Fibroblast of villous mesenchyme (primary cell): ENCODE measurements at places on chromosomes 1 and 21. TPM values are rescaled to one million over a fixed set of nuclear protein-coding genes. Genes with fewer than 3 reads are reported as not detected.

The SPRR5 gene
- total RNA-seq = not detected in 2 replicates

The ZZZ3 gene
- total RNA-seq = 63.8 and 94.6 TPM in 2 replicates

The PIGM gene
- 4.2 and 6.0 TPM in 2 replicates for total RNA-seq

The MXRA8 gene
- total RNA-seq = 249 and 351 TPM in 2 replicates

The OXCT2 gene
- total RNA-seq = 1.7 and 5.2 TPM in 2 replicates

The HNRNPCL1 gene
- total RNA-seq = not detected in 2 replicates

The DPH2 gene
- 18.6 and 22.5 TPM in 2 replicates for total RNA-seq

The FLAD1 gene
- 22.9 and 24.2 TPM in 2 replicates for total RNA-seq

GRCh38 chr1:33119532-33120217, 38.7 kb downstream of the AZIN2 start:
- no peak for DNase-seq

DNA sequence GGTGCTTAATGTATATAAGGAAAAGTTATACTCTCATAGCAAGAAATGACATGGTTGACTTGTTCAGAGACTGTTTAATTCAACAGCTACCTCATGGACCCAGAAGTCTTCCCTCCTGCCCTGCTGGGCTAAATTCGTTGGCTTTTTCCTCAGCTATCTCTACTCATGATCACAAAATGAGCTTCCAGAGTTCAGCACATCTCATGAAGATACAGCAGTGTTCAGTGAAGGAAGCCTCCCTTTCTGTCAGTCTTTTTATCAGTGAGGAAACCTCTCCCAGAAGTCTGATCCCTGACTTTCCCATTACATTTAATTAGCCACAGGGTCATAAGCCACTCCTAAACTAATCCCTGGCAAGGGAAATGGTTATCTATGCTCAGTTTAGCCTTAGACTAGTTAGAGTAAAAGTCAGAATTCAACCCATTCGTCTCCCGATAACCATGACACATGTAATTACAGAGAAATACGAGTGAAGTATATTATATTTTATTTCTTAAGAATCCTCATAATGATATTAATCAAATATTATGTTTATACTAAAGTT, 97.5 kb downstream of the DENND1B start:
- no peak for DNase-seq

DNA sequence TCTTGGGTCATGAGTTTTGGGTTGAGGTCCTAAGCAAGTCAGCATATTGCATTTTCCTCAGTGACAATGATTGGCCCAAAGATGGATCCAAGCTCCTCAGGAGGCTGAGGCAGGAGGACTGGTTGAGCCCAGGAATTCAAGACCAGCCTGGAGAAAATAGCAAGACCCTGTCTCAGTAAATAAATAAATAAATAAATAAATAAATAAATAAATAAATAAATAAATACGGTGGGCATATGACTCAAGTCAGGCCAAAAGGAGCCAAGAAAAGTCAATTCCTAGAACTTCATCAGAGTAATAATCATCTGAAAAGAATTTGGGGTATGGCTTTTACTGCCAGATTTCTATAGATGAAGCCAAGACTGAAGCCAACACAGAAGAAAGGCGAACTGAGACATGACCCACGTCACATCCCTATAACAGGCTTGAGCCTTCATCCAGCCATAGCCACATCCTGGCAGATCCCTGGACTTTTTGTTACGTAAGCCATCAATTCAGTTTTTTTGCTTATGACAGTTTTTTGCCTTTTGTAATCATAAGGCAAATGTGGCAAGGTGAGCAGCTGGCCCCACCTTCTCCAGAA, 88.5 kb upstream of the NFASC start:
- no peak for DNase-seq

DNA sequence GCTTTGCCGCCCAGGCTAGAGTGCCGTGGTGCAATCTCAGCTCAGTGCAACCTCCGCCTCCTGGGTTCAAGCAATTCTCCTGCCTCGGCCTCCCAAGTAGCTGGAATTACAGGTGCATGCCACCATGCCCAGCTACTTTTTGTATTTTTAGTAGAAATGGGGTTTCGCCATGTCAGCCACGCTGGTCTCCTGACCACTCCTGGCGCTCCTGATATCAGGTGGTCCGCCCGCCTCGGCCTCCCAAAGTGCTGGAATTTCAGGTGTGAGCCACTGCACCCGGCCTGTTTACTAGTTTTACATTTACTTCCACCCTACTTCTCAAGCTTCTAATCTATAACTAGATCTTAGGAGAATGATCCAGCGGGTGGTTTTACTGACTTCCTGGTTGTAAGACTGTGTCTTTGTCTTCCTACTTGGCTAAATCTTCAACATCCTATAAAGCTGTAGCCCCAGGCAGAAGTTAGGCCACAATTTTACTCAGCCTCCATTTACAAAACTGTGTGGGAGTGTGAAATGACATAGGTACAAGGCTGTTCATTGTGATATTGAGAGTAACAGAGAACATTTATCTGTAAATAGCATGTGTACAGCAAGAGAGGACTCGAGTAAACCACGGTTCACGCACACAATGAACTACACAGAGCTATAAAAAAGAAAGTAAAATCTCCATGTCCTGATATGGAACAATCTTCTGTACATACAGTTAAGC, 9.6 kb upstream of the POU2F1 start:
- no peak for DNase-seq

DNA sequence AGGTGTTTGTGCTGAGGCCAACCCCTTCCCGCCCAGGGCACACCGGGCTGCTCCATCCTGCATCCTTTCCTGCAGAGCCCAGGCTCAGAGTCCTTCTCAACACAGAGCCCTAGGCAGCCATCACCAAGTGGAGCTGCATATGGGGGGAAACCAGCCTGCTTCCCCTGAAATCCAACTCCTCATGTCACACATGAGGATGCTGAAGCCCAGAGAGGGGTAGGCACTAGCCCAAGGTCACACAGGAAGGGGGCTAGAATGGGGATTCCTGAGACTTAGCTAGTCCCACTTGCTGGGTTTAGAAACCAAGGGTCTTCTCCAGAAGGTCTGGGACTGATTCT, 5.5 kb upstream of the TNFRSF1B start:
- DNase-seq = no peak

GRCh38 chr1:31772669-31773248, 8.6 kb upstream of the ADGRB2 start:
- no peak for DNase-seq

DNA sequence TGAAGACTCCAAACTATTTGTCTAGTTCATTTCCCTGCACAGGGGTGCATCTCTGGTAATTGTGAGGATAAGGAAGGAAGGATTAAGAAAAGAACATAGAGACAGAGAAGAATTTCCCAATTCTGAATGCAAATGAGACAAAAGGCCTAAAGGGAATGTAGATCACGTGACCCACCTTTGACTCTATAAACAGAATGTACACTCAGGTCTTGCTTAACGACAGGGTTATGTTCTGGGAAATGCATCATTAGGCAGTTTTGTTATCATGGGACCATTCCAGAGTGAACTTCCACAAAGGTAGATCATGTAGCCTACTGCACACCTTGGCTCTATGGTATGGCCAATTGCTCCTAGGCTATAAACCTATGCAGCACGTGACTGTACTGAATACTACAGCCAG, 252.3 kb upstream of the ZP4 start:
- DNase-seq = no peak

- no peak for DNase-seq
Measured at GRCh38 chr1:67956116-67956515, 94.3 kb downstream of the DIRAS3 start.

- no peak for DNase-seq
Measured at GRCh38 chr1:208977638-208978256, 605.8 kb upstream of the CAMK1G start.

DNA sequence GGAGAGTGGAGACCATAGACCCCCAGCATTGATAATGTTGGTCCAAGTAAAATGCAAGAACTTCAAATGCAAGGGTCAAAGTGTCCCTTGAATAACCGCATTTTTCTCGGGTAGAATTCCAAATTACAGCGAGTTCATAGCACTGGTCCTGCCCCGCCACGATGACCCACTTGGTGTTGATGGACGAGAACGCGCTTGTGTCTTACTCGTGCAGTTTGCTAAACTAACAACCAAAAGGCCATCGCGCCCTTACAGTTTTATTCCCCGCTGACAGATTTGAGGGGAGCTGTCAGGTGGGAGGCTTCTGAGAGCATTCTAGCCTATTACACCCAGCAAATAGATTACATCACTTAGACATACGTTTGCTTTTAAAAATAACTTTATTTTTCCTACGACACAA, 17.3 kb upstream of the TSPEAR start:
- no peak for DNase-seq

- DNase-seq = no peak
Measured at GRCh38 chr1:210586771-210587170, 258.1 kb downstream of the HHAT start.

DNA sequence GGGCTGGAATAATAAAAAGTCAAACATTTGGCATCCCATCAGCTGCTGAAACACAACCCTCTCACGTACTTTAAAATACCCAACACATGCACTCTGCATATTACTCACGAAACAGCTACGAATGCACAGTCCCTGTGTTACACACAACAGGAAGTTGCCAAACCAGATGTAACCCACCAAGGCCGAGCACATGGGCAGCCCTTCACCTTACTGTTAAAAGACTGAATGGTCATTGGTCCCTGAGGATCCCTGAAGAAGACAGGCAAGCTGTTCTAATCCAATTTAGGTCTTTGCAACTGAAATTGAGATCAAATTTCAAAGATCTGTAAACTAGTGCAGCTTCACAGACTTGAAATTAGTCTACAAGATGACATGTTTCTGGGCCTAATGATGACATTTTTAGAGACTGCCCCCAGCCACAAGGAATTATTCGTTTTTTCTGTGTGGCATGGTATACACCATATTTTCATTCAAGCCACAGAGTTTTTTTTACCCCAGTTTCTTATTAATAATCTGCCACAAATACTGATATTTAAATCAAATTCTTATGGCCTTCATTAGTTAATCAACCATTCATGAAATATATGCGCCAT, 25.6 kb upstream of the IER5 start:
- DNase-seq = peak; percentile 36

GRCh38 chr1:18400347-18401102, 80.2 kb upstream of the KLHDC7A start:
- DNase-seq = no peak

DNA sequence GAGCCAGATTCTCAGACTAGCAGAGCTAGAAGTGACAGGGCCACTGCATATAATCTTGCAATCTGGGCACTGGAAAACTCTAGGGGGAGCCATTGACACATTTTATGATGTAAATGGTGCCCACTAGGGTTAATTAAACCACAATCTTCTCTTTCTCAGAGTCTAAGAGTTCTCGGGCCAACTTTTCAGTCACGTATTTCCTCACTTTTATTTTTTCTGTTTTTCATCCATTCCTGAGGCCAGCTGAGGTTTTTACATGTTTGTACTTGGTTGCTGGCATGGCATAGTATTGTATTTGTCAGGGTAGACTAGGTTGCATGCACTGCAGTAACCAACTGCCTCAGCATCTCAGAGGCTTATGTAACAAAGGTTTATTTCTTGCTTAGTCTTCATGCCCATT, 138.2 kb downstream of the ZNF326 start:
- DNase-seq = peak; percentile 2

DNA sequence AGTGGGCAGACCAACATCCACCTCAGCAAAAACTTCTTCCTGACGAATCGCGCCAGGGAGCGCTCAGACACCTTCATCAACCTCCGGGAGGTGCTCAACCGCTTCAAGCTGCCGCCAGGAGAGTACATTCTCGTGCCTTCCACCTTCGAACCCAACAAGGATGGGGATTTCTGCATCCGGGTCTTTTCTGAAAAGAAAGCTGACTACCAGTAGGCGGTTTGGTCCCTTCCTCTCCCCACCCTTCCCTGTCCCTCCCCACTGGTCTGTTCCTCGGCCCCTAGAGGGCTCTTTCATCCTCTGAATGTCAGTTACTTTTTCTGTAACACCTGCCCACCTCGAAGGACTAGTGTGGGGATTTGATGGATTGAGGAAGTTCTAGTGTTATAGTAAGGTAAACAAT, 46.9 kb downstream of the CAPN2 start:
- DNase-seq = no peak

GRCh38 chr1:181010789-181011188, 11.9 kb downstream of the STX6 start:
- peak; percentile 32 for DNase-seq

GRCh38 chr1:56434025-56434424, 145.3 kb downstream of the PLPP3 start:
- no peak for DNase-seq

DNA sequence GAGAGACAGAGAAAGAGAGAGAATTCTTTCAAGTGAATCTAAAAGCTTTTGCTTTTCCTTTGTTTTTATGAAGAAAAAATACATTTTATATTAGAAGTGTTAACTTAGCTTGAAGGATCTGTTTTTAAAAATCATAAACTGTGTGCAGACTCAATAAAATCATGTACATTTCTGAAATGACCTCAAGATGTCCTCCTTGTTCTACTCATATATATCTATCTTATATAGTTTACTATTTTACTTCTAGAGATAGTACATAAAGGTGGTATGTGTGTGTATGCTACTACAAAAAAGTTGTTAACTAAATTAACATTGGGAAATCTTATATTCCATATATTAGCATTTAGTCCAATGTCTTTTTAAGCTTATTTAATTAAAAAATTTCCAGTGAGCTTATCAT, 117.6 kb downstream of the PTPRC start:
- no peak for DNase-seq

DNA sequence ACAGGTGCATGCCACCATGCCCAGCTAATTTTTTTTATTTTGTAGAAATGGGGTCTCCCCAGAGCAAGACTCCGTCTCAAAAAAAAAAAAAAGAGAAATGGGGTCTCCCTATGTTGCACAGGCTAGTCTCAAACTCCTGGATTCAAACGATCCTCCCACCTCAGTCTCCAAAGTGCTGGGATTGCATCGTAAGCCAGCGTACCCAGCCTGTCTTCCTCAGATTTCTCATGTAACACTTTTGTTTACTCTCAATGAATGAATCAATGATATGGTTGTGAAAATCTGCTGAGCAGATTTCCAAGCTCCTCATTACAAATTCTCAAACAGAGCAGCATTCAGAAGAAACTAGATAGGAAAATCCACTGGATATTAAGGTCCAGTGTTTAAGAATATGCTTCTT, 6.6 kb downstream of the CMPK1 start:
- DNase-seq = peak; percentile 46

- DNase-seq = no peak
Measured at GRCh38 chr1:107653765-107654164, 311.2 kb downstream of the VAV3 start.

DNA sequence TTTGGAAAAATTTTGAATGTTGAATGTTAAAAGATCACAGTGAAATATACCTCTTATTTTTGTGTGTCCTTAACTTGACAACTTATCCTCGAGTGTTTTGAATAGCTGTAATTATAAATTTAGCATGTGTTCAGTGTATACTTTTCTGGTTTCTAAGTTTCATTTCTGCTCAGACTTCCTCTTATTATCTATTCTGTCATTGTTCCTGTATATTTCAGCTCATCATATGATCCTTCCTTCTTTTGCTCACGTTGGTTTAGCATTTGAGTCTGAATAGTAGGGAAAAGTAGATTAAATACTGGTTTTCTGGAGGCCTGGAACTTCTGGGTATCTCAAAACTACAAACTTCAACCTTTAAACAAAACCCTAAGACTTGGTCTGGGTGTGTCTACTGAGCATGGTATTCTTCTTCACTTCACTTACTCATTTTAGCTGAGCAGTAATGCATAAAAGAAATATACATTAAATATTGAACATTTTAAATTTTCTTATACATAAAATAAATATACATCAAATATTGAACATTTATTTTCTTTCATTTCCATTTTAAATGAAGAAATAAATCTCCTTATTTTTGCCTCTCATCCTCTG, 3.3 kb upstream of the ATP6V1G3 start:
- no peak for DNase-seq
